ENCODE measurements at places on chromosomes 5 and 9.
A peak's percentile ranks its signal among the peaks of the same experiment; 100 is the strongest.

- peaks cover 4% of the 10 kb centered on the region for H3K4me1 ChIP-seq
- no peak overlapping the region for H3K4me3 ChIP-seq
- no peak overlapping the region for H3K27ac ChIP-seq
- no peaks in the 10 kb centered on the region for H3K27me3 ChIP-seq
- no peak for DNase-seq
Measured at GRCh38 chr5:17492770-17493169, 5.3 kb upstream of the TAF11L2 start.

DNA sequence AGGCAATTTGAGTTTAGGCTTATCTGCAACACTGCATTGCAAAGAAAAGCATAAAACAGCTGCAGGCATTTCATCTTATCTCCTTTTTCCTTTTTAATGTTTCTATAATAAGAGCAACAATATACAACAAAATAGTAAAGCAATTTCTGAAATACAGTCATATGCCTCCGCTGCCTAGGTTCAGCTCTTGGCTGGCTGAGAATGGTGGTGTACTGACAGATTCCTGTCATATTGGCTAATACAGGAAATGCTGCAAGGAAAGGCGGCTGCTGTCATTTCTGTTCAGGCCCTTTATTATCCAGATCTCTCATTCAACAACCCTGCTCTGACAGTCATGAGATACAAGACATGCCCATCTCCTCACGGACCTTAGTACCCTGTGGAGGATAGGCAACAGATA is 677.0 kb downstream of the TAF11L14 start:
- peaks cover 2% of the 10 kb centered on the region for H3K27me3 ChIP-seq
- no peaks in the 10 kb centered on the region for H3K4me1 ChIP-seq
- no peak for DNase-seq

GRCh38 chr9:93669958-93670207 is 93.5 kb downstream of the PHF2 start:
- H3K36me3 ChIP-seq: no peaks in the 10 kb centered on the region
- no peaks in the 10 kb centered on the region for H3K4me1 ChIP-seq
- no peak overlapping the region for H3K27ac ChIP-seq

- no peaks in the 10 kb centered on the region for H3K36me3 ChIP-seq
- H3K27ac ChIP-seq: no peak overlapping the region
- no peaks in the 10 kb centered on the region for H3K27me3 ChIP-seq
- H3K4me3 ChIP-seq: no peak overlapping the region
- no peak for DNase-seq
Measured at GRCh38 chr5:83227611-83228010, 150.3 kb downstream of the XRCC4 start.

GRCh38 chr9:30075022-30075421 is 2309.4 kb upstream of the ACO1 start:
- no peak overlapping the region for H3K27ac ChIP-seq
- no peak for DNase-seq

DNA sequence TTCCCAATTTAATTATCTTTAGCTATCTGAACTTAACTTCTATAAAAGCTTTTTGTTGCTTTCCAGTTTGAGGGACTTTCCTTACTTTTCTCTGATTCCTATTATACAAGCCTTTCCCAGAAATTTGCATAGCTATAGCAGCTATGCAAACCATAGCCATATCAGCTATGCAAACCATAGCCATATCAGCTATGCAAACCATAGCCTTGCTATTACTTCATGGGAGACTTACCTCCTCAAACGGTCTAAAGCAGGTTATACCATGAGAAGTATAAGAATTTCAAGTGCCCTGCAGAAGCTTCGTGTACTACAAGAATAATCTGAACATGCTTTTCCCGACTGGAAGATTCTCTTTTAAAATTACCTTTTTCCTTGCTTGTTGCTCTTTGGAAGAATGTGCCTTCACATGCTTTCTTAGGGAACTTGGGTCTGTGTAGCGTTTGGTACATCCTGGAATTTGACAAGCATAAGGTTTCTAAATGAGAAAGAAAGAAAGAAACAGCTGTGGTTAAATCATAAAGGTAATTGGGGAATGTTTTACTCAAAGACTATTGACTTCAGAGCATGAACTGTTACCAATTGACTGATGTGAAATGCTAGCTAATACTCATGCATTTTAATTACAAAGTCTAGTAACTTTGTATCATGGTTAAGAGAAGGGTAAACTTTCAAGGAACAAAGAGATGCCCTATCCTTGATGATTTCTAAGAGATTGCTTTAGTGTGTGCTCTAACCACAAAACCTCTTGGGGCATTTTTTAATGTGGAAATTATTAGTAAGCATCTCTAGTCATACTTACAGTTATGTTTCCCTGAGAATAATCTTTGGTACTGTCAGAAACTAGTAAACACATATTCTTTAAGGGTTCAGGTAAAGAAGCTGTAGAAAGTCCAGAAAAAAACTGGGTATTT is 367.6 kb downstream of the GLIS3 start:
- DNase-seq: no peak
- peaks cover 11% of the 10 kb centered on the region for H3K4me1 ChIP-seq
- H3K27me3 ChIP-seq: no peaks in the 10 kb centered on the region
- no peak overlapping the region for H3K4me3 ChIP-seq
- H3K27ac ChIP-seq: no peak overlapping the region
- no peaks in the 10 kb centered on the region for H3K36me3 ChIP-seq

DNA sequence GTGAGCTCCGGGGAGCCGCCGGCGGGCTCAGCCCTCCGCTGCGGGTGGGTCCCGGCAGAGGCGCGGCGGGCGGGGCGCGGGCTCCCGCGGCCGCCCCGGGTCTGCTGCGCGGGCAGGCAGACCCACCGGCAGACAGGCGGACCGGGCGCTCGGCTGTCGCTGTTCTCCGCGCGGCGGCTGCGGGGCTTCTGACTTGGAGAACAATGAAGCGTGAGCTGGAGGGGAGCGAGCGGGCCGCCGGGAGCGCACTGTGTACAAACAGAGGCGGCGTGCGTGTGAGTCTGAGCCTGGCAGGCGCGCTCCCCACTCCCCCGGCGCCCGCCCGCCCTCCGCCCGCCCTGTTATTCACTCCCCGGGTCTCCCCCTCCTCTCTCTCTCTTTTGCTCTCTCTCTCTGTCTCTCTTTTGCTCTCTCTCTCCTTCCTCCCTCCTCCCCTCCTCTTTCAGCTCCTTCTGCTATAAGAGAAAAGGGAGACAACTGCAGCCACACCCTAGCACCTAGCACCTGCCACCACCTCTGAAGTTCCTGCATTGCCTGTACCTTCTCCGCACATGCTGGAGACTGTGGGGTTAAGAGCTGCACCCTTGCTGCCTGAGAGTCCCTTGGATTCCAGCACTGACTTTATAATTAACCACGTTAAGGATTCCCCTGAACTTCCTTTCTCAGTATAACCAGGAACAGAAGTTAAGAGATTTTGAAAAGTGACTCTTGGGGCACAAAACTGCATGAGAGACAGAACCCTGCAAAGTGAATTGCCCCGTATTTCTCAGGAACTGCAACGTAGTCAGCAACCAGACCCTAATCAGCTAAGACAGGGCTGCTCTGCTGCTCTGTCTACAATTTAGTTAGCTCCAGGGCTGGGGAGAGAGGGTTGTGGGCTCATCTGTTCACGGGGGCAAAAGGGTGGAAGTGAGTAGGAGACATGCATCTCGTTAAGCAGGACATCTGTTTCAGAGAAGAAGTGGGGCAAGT is at the start of gene EDIL3:
Gene EDIL3, minus strand, starts transcription at position 277 of the 972 bp plus-strand sequence. CDS start 506 bp downstream, outside the sequence.
- peak within 1 kb of the TSS; percentile 97 for H3K27ac ChIP-seq
- no peaks in the 10 kb centered on the region for H3K27me3 ChIP-seq
- DNase-seq: peak; percentile 77
- peak within 1 kb of the TSS; percentile 89 for H3K4me3 ChIP-seq
- peaks cover 38% of the 10 kb centered on the region for H3K4me1 ChIP-seq

GRCh38 chr5:9263656-9264055 is 282.2 kb downstream of the SEMA5A start:
- H3K4me1 ChIP-seq: peaks cover 20% of the 10 kb centered on the region
- peaks cover 2% of the 10 kb centered on the region for H3K36me3 ChIP-seq
- no peaks in the 10 kb centered on the region for H3K27me3 ChIP-seq

GRCh38 chr9:6671416-6671815 is 25.9 kb upstream of the GLDC start:
- no peak overlapping the region for H3K4me3 ChIP-seq
- no peak overlapping the region for H3K27ac ChIP-seq
- H3K27me3 ChIP-seq: no peaks in the 10 kb centered on the region
- 0 out of 2 replicates have a peak, but pooled peaks cover 6% of the 10 kb centered on the region for H3K4me1 ChIP-seq

GRCh38 chr5:166192696-166193095 is 2098.7 kb upstream of the WWC1 start:
- no peak overlapping the region for H3K4me3 ChIP-seq
- no peaks in the 10 kb centered on the region for H3K4me1 ChIP-seq
- no peaks in the 10 kb centered on the region for H3K36me3 ChIP-seq
- no peaks in the 10 kb centered on the region for H3K27me3 ChIP-seq

- no peak overlapping the region for H3K4me3 ChIP-seq
- no peaks in the 10 kb centered on the region for H3K27me3 ChIP-seq
- no peak for DNase-seq
- H3K4me1 ChIP-seq: peaks cover 5% of the 10 kb centered on the region
- no peak overlapping the region for H3K27ac ChIP-seq
Measured at GRCh38 chr5:53969176-53969730, 341.1 kb downstream of the ARL15 start.

DNA sequence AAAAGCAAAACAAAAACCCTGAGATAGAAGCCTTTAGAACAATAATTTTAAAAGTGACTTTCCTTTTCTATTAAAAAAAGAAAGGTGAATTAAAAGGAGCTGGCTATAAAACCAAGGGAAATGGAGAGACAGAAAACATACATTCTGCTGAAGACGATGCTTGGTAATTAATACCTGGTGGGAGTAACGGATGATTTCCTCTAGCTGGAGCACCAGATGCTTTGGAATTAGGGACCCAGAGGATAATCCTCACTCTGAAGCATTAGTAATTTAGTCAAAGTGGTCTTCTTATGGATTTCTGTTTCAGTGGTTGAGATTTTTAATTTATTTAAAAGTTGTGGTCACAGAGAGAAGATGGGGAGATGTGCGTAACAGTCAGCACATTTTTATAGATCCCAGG is 982.5 kb downstream of the TLE4 start:
- no peaks in the 10 kb centered on the region for H3K36me3 ChIP-seq
- H3K4me3 ChIP-seq: no peak overlapping the region
- DNase-seq: no peak
- H3K4me1 ChIP-seq: no peaks in the 10 kb centered on the region
- no peaks in the 10 kb centered on the region for H3K27me3 ChIP-seq

GRCh38 chr5:54004697-54005096 is 305.7 kb downstream of the ARL15 start:
- H3K27me3 ChIP-seq: no peaks in the 10 kb centered on the region
- H3K36me3 ChIP-seq: no peaks in the 10 kb centered on the region
- H3K4me3 ChIP-seq: no peak overlapping the region
- peaks cover 36% of the 10 kb centered on the region for H3K4me1 ChIP-seq

DNA sequence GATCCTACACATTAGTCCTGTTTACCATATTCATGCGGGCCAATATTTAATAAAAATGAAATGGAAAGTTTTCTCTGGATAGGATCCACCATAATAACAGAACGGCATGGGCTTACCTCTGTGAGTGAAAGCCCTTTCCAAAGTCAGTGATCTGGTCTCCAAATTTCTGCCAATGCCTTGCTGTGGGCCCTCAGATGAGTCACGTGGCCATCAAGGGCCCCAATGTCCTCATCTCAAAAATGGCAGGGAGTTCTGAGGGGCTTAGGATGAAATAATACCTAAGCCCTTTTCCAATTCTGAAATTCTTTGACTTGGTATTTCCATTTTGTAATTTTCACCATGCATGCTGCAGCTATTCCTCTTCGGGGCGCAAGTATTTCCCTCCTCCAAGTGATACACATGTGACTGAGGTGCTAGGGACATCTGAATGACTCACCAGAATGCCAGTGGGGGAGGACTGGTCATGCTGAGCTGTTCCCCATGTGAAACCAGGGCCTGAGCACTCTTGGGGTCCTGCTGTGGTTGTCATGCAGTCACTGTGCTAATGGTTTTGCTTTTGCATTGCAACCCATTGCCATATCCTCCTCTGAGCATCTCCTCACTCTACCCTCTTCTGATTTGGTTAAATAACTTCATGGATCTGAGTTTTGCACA is 35.0 kb downstream of the ITK start:
- no peaks in the 10 kb centered on the region for H3K27me3 ChIP-seq
- DNase-seq: no peak
- no peaks in the 10 kb centered on the region for H3K36me3 ChIP-seq
- no peak overlapping the region for H3K27ac ChIP-seq
- peaks cover 3% of the 10 kb centered on the region for H3K4me1 ChIP-seq
- H3K4me3 ChIP-seq: no peak overlapping the region

DNA sequence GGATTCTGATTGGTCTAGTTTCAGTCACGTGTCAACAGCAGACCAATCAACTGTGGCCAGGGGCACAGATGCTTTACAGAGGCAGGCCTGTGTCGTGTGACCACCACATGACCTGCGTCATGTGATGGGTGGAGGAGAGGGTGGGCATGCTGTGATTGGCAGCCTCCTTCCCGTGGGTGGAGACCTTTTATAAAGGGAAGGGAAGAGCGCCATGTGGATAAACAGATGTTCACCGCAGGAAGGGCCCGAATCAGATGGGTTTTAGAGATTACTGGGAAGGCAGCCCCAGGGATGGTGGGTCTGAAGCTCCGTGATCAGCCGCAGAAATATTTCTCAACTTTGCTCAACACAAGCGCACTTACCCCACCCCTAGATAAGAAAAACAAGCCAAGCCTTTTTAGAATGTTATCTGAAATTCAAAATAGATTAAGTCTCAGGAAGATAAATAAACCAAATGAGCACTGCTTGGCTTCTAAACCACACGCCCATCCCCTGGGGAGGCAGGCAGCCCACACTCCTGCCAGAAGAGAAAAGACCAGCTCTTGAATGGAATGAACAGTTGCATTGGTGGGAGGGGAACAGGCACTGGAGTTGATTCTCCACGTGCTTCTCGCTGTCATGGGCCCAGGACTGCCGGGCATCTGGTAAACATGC is 43.6 kb downstream of the ROPN1L start:
- peaks cover 27% of the 10 kb centered on the region for H3K4me1 ChIP-seq
- DNase-seq: no peak
- H3K27me3 ChIP-seq: peaks cover 12% of the 10 kb centered on the region
- no peak overlapping the region for H3K4me3 ChIP-seq
- no peak overlapping the region for H3K27ac ChIP-seq
- no peaks in the 10 kb centered on the region for H3K36me3 ChIP-seq

GRCh38 chr5:142845402-142845921 is 75.3 kb downstream of the ARHGAP26 start:
- H3K27ac ChIP-seq: peak overlapping the region; percentile 71
- no peaks in the 10 kb centered on the region for H3K36me3 ChIP-seq
- no peak for DNase-seq
- H3K4me3 ChIP-seq: no peak overlapping the region
- H3K27me3 ChIP-seq: no peaks in the 10 kb centered on the region

- no peaks in the 10 kb centered on the region for H3K27me3 ChIP-seq
- no peak overlapping the region for H3K4me3 ChIP-seq
- H3K36me3 ChIP-seq: no peaks in the 10 kb centered on the region
- no peaks in the 10 kb centered on the region for H3K4me1 ChIP-seq
Measured at GRCh38 chr5:169356811-169357210, 55.9 kb upstream of the SLIT3 start.

GRCh38 chr9:21690561-21690960 is 111.9 kb upstream of the MTAP start:
- H3K27ac ChIP-seq: no peak overlapping the region
- peaks cover 2% of the 10 kb centered on the region for H3K36me3 ChIP-seq
- peaks cover 18% of the 10 kb centered on the region for H3K27me3 ChIP-seq
- no peak overlapping the region for H3K4me3 ChIP-seq
- H3K4me1 ChIP-seq: 0 out of 2 replicates have a peak, but pooled peaks cover 1% of the 10 kb centered on the region

All from WTC11 (cell line).